ENCODE measurements at places on chromosomes 3 and 15.

DNA sequence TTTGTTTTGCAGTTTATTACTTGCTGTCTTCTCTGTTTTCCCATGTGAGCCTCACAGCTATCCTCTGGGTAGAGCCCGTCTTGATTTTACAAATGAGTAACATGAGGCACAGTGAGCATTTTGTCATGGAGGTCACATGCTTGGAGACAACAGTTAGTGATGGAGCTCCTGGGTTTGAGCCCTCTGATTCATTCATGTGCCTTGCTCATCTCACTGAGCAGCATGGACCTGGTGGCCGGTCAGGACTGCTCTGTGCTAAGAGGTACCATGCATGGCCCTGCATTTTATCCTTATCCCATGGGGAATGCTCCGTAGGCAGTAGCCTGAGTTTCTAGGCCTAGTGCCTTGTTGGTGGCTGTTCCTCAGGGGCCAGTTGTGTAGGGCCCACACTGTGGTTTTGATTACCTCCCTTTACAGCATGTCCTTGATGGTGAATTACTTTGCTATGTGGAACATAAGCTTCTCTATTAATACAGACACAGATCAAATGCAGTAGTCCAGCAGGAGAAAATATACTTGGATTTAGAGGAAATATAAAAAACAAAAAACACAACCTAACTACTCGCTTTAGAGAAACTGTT, 35.6 kb downstream of the MAP2K5 start:
- DNase-seq: no peak

DNA sequence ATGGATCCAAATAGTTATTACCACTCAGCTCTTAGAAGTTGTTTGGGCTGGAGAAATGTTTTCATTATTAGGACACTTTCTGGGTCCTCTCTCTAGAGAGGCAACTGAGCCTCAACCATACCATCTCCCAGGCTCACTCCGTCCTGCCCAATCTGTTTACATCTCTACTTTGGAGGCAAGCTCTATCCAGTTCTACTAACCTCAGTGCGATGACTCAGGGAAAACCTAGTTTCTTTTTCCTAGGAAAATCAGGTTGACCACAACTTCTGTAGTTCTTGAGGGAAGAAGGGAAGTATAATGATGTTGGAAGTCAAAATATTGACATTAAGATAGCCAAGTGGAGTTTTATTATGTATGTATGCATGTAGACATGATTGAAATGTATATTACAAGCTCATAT, 40.4 kb downstream of the LPP start:
- no peak for DNase-seq

DNA sequence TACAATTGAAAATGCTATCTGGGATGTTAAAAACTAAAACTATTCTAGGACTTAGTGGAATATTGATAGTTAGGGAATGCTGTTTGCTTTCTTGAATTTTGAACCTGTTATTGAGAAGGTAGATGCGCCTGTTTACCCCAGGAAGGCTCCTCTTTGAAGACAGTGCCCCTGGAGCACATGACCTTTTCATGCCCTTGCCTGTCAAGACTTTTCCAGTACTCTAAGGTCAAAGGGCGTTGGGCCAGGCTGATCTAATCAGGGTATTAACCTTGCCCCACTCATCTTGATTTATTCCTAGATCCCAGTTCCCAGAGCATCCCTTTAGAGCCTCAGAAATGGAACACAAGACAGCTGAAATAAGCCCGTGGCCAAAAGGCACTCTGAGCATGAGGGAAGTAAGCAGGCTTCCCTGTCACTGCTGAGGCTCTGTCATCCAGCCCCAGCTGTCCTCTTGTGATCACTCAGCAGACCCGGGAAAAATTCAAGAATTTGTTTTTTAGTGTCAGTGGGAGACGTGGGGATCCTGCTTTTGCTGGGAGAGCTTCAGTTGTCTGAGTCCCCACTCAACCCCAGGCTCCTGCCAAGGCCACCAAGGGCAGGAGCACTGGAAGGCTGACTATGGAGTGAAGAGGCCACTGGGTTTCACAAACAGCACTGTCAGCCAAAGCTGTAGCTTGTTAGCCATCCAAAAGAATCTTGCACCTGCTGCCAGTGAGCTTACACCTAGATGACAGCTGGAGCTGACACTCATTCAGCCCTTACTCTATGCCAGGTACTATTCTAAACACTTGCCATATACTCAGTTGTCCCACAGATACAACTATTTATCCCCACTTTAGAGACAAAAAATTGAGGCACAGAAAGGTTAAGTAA, 169.0 kb downstream of the PGPEP1L start:
- no peak for DNase-seq

DNA sequence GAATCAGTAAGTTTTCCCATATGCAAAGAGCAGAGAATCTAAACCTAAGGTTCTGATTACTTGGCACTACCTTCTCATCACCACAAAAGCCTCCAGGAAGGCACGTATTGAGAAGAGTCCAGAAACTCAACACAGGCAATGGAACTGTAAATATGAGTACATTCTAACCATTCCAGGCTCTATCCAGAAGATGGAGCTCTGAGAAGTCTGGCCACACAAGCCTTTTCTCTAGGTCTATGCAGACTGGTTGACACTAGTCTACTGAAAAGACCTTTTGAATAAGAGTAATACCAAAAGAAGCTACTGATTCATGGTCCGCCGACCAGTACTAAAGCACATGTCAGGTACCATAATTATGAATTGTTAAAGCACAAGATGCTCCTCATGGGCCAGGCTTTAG, 12.2 kb upstream of the NCKIPSD start:
- no peak for DNase-seq

- no peak for DNase-seq
These were observed 55.2 kb downstream of the CNTN3 start for GRCh38 chr3:74559261-74559660.

- no peak for DNase-seq
These were observed 37.2 kb downstream of the SNRK start for GRCh38 chr3:43323541-43323940.

GRCh38 chr3:3851621-3852323, 52.5 kb downstream of the LRRN1 start:
- DNase-seq: no peak

GRCh38 chr15:77858792-77859490, 218.6 kb downstream of the TBC1D2B start:
- DNase-seq: no peak

DNA sequence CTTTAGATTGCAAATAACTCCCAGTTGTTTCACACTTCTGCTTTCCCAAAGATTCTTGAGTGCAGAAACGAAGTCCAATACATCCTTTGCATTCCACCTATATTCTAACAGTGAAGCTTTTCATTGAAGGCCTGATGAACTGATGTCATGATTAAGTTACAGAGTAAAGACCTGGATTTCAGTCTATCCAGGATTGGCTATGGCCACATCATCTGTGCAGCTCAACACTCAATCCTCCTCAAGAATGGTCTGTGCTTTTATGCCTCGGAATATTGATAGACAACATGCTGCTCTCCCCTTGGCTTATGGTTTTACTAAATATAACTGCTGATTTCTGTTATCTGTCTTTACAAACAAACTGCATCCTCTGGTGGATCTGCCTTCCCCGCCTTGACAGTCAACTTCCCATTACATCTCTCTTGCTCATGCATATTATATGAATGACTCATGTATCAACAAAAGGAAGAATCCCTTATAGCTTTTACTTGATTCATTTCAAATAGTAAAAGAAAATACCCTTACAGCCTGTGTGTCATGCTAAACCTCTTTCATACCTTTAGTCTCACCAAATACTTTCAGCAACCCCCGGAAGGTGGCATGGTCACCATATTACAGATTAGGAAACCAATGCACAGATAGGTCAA, 59.5 kb downstream of the SCN11A start:
- DNase-seq: no peak

GRCh38 chr15:49096090-49096750, 50.0 kb upstream of the SECISBP2L start:
- DNase-seq: no peak

DNA sequence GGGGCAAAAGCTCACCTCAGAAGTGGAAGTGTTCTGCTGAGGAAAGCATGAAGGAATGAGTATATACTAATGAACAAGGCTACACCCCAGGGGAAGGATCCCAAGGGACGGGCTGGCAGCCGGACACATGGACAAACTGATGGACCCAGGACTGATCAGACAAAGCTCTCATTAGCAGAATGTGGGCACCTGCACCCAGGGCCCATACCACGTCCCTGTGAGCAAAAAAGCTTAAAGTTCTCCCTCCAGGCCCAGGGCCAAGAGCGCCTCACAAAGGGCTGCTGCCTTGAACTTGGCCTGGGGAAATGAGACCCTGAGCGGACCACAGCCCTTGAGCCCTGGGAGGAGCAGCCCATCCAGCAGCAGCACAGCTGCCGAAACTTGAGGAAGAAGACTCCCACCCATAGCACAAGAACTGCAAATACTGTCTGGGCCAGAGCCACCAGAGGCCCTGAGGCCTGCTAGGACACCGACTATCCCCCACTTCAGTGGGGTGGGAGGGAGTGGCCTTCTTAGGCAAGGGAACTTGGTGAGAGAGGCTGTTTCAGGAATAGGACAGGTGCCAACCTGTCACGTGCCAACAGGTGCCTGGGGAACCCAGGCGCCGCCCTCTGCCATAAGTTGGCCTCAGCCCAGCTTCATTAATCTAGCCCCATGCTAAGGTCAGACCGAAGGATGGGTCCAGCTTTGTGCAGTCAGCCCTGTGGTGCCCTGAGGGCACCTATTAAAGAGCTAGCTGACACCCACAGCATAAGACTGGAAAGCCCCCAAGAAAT, 2.3 kb upstream of the GMPPB start:
- DNase-seq: no peak

DNA sequence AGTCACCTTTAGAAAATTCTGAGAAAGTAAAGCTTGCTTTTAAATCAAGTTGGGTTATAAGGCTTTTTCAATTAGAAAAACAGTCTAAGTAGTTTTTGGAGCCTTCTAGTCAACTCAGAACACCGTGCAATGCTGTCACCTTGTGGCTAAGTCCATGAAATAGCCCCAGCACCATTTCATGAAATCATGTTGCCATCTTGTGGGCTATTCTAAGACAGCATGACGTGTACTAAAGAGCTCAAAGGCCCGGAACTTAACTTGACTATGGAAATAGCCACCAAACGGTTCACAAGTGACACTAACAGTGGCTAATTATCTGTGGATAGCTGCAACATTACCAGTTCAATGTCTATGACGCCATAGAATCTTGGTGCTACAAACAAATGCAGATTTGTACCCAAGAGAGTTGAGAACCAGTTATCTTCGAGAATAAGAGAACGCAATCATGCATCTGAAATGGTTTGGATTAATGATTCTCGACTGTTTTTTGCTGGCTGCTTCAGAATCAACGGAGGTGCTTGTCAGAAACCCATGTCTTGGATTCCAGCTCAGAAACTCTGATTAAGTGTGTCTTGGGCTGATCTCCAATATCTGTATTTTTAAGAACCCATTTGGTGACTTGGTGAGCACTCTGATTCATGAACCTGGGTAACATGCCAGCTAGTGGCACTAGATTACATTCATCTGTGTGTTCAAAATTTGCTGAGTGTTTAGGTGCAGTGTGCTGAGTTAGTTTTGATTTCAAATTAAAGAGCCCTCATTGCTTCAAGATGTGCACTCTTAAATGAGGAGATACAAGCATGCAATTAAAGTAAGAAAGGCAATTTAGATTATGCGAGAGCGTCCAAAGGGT, 111.2 kb upstream of the MCTP2 start:
- no peak for DNase-seq

DNA sequence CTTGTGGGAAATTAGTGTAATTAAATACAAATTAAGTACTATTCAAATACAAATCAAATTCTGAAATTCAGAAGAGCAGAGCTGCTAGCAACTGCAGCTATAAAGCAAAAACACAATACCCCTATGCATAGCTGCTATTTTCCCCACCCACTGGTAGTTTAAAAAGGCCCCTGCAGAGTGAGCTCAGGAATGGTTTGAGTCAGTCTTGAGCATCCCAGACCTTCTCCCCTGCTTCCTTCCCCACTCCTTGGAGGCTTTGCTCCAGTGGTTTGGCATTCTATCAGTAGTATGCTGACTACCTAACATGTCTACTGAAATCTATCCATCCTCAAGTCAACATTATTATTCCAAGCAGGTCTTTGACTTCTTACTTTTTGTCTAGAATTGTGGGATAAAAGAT, 53.0 kb downstream of the EFHB start:
- no peak for DNase-seq

GRCh38 chr3:108171106-108171505, 51.1 kb downstream of the IFT57 start:
- no peak for DNase-seq

- no peak for DNase-seq
These were observed 631.8 kb downstream of the SQOR start for GRCh38 chr15:46266661-46267060.

- no peak for DNase-seq
These were observed 23.0 kb downstream of the PAQR9 start for GRCh38 chr3:142940472-142940871.

GRCh38 chr3:113828600-113828999, 10.0 kb upstream of the GRAMD1C start:
- DNase-seq: no peak

GRCh38 chr3:9778143-9779074, 8.7 kb upstream of the CAMK1 start:
- DNase-seq: no peak

DNA sequence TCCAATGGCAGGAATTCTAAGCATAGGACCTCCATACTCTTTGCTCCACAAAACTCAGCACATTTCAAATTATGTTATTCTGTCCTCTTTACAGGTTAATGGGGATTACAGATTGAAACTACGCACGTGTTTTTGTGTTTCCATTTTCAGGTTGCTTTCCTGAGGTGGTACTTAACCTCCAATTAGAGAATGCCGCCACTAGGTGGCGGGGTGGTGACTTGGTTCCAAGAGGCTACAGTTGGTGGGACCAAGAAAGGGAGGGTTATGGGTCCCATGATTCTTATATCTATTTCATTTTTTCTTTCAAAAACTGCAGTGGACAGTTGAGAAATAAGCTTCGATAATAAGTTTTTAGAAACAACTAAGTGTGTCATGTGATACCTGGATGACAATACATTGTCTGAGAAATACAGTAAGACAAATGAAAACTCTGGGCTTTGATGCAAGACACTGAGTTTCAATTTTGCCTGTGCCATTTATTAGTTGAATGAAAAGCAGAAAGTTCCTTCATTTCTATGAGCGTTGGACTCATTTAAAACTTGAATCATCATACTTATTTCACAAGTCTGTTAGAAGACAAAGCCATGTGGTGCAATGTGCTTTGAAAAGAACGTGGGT, 539.0 kb downstream of the FGF12 start:
- DNase-seq: no peak

GRCh38 chr15:23497710-23498111, 50.7 kb upstream of the GOLGA6L2 start:
- DNase-seq: no peak

GRCh38 chr15:42087926-42088800, 6.2 kb downstream of the PLA2G4D start:
- DNase-seq: no peak

DNA sequence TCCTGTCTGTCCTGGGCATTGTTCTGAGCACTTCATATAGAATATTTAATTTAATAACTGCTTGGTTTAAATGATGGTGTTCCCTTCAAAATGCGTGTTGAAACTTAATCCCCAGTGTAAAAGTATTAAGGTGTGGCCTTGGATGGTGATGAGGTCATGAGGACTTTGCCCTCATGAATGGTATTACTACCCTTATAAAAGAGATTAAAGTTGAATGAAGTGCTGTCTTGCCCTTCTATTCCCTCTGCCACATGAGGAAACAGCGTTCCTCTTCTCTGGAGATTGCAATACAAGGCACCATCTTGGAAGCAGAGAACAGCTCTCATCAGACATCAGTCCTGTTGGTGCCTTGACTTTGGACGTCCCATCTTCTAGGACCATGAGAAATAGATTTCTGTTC, 374.4 kb downstream of the PTPRG start:
- DNase-seq: no peak
